Upper lobe of right lung (tissue), 1 donor: ENCODE measurements at places on chromosomes 1 and 21.
A peak's percentile ranks its signal among the peaks of the same experiment; 100 is the strongest.

- H3K4me3 ChIP-seq = peak overlapping the region; percentile 52
- peaks cover 43% of the 10 kb centered on the region for H3K4me1 ChIP-seq
- peaks cover 33% of the 10 kb centered on the region for H3K36me3 ChIP-seq
Observed at GRCh38 chr1:154154053-154154452, 820 bp downstream of the NUP210L start.

- no peaks in the 10 kb centered on the region for H3K36me3 ChIP-seq
Observed at GRCh38 chr1:90798344-90798743, 81.2 kb upstream of the BARHL2 start.

DNA sequence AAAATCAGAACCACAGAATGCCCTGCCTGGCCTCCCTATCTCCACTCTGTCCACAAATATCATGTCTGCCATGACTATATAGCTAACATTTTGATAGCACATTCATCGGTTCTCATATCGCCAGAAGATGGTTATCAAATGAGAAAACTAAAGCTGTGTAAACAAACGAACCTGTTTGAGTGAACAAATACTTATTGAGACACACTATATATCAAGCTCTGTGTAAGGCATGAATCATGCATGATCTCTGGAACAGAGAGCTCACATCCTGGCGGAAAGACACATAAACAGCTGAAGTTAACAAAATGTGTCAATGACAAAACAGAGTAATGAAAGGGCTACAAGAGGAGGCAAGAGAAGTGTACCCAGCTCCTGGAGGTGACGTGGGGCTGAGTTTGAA, 13.1 kb downstream of the KCND3 start:
- H3K4me3 ChIP-seq = no peak overlapping the region
- no peak overlapping the region for H3K27ac ChIP-seq
- H3K4me1 ChIP-seq = no peaks in the 10 kb centered on the region
- no peaks in the 10 kb centered on the region for H3K27me3 ChIP-seq

DNA sequence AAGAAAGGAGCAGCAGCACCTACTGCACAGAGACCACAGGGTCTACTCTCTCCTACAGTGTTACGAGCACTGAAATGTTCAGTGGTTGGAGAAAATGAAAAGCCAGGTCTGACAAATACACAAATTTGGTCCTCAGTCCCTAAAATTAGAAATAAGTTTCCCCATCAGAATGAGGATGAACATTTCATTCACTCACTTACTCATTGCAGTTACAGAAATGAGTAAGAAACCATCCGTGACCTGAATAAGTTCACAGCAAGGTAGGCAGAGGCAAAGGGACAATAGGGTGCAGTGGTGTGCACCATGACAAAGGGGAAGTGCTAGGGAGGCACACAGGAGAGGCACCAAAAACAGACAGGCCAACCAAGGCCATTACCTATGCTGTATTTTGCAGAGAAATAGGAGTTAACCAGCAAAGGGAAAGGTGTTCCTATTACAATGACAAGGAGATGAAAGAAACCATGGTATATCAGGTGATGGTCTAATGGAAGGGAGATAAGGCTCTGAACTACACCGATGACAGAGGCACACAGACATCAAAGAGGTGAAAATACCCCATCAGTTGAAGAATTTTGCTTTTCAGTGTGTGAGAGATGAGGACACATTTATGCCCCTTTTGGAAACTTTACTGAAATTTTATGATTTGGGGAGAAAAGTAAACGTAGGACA, 29.4 kb downstream of the VAV3 start:
- H3K27ac ChIP-seq = no peak overlapping the region
- no peaks in the 10 kb centered on the region for H3K36me3 ChIP-seq
- H3K4me1 ChIP-seq = peaks cover 24% of the 10 kb centered on the region
- no peak overlapping the region for H3K4me3 ChIP-seq

GRCh38 chr21:14844001-14844400, 220.8 kb downstream of the NRIP1 start:
- no peaks in the 10 kb centered on the region for H3K27me3 ChIP-seq
- H3K36me3 ChIP-seq = no peaks in the 10 kb centered on the region
- no peak overlapping the region for H3K4me3 ChIP-seq
- H3K4me1 ChIP-seq = no peaks in the 10 kb centered on the region

- no peak overlapping the region for H3K4me3 ChIP-seq
Observed at GRCh38 chr1:118944133-118944532, 44.0 kb downstream of the TBX15 start.

GRCh38 chr1:199580300-199580699, 447.2 kb upstream of the NR5A2 start:
- H3K27ac ChIP-seq = no peak overlapping the region
- no peak overlapping the region for H3K4me3 ChIP-seq
- no peaks in the 10 kb centered on the region for H3K27me3 ChIP-seq
- no peak for DNase-seq
